Fibroblast of upper back skin (primary cell): ENCODE measurements at places on chromosomes 5 and 9.
A peak's percentile ranks its signal among the peaks of the same experiment; 100 is the strongest.

DNA sequence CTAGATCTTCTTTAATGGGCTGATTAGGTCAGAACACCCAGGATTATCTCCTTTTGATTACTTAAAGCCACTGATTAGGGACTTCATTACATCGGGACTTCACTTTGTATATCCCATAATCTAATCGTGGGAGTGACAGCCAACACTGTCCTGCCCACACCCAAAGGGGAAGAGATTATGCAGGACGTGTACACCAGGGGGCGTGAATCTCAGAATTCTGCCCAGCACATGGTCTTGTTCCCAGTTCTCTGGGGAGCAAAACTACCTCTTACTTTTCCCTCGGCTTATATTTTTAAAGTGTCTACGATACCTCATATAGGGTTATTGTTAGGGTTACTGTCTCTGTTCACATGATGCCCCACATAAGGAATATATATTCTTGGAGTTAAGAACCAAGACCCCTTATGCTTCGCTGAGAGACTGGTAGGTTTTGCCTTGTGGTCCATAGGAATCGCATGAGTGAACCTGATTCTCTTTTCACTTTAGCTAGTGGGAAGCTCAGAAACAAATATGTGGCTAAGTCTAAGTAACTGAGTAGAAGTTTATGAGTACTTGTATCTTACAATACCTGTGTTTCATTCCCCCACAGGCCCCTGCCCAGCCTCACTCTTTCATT, 192.7 kb downstream of the GNA14 start:
- no peak for DNase-seq

GRCh38 chr9:124860582-124861341, 995 bp downstream of the RPL35 start:
- DNase-seq: no peak

GRCh38 chr5:9405196-9405754, 140.6 kb downstream of the SEMA5A start:
- no peak for DNase-seq

- no peak for DNase-seq
These were observed 10.7 kb downstream of the IQGAP2 start for GRCh38 chr5:76413746-76414145.

DNA sequence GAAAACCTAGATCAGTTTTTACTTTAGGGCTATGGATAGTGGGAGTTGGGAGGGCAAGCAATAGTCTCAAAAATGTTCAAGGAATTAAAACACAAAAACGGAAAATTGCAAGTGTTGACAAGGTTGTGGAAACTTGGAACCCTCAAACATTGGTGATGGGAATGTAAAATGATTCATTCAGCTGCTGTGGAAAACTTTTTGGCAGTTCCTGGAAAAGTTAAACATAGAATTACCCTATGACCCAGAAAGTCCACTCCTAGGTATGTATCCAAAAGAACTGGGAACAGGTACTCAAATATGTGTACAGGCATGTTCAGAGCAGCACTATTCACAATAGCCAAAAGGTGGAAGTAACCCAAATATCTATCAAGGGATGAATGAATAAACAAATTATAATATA, 1.2 kb upstream of the MSANTD3 start:
- no peak for DNase-seq

GRCh38 chr5:173591056-173591514, 25.4 kb downstream of the BOD1 start:
- no peak for DNase-seq

- peak; percentile 26 for DNase-seq
These were observed 294.2 kb upstream of the PTGER4 start for GRCh38 chr5:40385544-40385943.

- DNase-seq: no peak
These were observed 9.5 kb downstream of the POLK start for GRCh38 chr5:75521195-75521594.

DNA sequence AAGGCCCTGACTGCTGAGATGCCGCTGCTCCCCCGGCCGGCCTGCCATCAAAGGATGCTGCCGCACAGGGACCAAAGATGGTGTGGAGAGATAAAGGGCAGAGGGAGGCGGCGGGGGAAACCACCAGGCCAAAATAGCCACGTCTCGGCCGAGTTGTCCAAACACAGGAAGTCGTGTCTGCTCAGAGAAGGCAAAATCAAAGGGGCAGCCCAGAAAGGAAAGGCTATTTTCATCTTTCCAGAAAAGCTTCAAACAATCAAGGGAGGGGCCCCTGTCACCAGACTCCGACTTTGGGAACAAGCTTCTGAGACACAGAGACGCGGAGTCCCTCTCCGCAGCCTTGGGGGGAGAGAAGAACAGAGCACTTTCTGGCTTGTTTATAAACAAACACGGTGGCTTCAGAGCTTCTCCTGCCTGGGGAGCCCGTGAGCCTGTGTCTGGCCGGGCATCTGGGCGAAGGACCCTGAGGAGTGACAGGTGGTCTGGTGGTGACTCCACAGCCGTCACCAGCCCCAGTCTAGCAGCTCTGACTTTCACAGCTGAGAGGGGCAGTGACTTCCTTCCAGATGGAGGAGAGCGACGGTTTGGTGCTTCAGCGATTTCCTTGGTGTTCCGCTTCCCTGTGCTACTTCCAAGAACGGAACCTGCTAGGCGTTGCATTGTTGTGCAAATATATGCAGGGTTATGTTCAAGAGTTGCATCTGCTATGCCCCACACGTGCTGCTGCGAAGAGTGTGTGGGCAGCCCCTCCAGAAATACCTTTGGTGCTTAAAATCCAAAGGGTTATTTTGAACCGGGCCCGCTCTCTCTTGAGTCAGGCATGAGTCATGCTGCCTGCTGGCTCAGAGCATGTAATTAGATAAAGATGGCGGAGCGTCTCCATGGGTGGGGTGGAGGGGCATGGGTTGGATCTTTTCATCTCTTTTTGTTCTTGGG, 24.0 kb downstream of the ADAMTSL2 start:
- peak; percentile 89 for DNase-seq

GRCh38 chr5:149007174-149007573, 55.7 kb downstream of the SH3TC2 start:
- peak; percentile 95 for DNase-seq

DNA sequence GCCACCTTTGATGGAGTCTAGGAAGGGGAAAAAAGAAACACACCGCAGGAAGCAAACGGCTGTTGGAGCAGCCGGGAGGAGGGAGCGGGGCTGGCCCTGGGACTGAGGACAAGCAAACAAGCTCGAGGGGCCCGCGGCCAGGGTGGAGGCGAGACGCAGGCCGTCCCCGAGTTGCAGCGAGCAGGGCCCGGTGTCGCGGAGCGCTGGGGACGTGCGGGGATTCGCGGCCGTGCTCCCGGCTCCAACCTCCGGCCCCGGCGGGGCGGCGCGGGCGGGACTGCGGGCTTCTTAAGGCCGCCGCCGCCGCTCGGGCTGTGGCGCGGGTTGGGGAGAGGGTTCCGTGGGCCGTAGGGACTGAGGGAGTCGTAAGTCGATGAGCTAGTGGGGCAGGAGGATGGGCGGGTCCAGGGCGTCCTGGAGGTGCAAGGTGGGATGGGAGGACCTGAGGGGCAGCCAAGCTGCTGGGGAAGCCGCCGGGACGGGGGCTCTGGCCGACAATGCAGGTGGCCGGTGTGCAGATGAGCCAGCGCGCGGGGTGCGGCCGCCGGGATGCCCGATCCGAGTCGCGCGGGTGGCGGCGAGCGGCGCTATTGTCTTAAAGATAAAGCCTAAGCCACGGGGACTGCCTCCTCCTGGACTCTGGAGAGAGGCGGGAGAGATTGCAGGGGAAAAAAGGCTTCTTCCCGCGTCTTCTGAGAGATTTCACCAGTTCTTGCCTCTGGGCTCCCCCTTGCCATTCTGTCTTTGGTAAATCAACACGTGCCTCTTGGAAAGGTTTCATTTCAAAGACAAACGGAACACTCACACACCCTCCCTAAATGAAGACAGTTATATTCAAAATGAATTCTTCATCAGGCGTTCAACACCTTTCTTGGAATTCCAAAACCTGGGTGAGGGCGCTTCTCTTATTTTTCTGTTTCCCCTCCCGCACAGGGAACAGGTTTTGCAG, 1.6 kb upstream of the HAPLN1 start:
- DNase-seq: peak; percentile 89

DNA sequence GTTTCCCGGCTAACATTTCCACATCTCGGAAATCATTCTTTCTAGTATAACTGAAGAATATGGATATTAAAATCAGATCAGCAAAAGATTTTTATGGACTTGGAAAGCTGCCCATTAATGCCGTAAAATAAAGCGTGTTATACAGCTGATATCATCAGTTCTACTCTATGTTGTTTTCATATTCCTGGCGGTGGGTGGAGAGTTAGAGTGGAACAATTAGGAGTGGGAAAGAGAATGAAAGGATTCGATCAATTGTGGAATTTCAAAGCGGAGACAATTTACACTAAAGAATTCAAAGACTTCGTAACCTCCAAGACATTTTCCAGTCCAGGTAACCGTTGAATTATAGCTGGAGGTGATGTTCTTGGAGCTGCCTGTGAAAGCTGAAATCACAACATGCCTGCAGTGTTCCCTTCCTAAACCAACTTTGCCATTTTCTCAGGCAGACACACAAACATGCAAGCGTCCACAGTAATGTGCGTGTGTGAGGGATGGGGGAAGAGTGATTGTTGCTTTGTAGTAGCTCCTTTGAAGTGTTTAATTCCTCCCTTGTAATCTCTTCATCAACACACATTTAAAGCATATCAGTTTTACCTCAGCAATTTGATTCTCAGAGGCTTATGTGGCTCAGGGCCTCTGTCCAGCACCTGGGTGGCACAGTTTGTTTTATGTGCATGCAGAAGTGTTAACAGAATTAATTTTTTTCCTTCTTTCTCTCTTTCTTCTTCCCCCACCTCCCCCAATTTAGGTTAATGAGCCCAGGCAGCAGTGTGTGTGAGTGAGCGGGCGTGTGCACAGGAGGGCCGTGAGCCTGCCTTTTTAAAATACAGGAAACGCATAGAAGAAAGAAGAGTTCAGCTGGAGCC, 544.1 kb downstream of the RAB3C start:
- DNase-seq: peak; percentile 73

DNA sequence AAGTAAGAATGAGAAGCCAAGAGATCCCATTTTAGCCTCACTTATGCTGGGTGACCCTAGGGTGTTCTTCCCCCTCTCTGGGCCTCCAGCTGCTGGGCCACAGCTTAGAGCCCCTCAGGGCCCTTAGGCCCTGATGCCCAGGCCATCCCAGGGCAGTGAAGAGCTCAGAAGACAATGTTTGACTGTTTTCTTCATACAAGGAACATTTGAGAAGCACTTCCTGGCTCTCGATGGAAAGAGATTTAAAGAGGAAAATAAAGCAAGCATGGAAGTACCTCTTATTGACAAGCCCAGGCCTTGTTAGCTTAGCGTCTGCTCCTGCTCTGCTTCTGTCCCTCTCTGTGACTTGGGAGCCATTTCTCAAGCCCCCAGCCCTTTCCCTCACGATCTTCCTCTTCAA, 165.9 kb upstream of the SMIM23 start:
- DNase-seq: no peak

DNA sequence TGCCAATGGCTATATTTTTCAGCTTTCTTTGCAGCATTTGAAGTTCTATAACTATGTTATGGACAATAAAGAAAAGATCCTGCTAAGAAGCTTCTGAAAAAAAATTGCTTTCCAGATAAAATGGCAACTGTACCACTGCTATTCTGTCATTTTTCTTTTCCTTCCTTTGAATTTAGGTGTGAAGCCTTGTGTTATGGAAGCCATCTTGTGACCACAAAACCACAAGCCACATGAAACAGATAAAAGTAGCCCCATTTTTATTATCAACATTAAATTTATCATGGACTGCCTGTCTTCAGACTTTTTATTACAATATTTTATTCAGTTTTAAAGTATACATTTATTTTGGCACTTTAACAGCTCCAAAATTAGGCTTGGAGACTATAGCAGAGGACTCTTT, 289.9 kb upstream of the ACTBL2 start:
- peak; percentile 29 for DNase-seq

GRCh38 chr5:132069561-132069960, 4.0 kb upstream of the CSF2 start:
- no peak for DNase-seq

DNA sequence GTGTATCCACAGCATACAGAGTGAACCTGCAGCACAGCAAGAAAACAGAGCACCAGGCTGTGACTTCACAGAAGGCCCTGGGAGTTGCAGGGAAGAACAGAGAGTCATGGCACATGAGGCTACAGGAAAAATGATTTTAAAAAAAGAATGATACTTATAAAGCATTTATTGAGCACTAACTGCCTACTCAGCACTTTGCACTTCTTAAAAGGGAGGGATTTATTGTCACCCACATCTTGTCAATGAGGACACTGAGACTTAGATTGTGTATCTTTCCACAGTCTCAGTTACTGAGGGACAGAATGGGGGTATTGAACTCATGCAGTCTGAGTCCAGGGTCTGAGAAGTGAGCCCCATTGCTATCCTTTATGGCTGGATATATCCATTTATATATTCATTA, 244.6 kb upstream of the TRIM32 start:
- no peak for DNase-seq

DNA sequence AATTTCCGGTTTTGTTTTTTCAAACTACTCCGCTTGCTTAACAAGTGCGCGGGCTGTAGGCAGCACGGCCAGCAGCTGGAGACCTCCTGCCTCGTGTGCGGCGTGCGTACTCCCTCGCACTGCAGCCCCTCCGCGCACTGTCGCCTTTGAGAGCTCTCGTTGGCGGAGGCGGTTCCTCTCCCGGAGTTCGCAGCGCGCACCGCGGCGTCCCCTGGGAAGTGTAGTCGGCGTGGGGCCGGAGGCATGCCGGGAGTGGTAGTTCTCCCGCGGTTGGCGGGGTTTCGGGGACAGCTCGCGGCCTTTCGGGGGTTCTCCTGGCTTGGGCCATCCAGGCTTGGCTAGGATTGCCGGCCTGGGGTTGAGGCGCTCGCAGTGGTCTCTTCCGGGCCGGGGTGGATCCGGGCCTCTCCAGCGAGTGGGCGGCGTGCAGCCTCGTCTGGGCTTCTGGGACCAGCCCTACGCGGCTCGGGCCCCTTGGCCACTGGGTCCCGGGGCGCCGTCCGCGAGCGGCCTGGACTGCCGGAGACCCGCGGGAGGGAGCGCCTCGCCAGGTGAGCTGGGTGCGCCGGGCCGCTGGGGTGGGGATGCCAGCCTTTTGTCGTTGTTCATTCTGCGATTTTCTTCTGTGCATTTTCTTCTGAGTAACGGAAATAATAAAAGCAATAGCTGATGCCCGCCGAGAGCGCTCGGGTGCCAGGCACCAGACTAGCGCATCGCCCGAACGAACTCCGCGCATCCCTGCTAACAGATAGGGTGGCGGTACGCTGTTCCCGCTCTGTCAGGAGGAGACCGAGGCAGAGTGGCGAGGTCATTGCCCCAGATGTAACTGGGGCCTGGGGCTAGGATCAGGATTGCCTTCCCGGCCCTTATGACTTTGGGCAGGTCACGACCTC, at the start of gene ZNF354C:
ZNF354C (plus strand) TSS at position 258 of the 893 bp plus-strand sequence. CDS start 1,696 bp downstream, outside the sequence.
- peak; percentile 92 for DNase-seq

DNA sequence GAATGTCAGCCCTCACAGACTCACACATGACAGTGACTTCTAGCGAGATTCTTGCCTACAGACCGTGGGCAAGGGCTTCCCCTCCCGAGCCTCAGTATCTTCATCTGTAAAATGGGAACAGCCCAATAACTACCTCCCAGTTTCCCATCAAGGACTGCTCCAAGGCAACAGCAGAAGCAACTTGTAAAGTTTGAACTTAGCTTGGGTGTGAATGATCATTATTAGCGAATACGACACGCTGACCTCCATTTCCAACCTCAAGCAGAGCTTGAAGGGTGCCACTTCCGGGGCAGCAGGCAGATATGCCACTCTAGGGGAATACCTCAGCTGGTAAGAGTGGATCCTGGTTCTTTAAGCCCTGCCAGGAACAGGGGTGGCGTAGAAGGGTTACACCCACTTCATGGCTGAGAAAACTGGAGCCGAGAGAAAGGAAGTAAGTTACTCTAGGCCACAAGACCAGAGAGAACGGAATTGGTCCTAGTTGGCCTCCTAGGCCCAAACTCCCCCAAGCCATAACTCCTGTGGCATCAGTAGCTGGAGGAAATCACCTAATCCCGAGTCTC, 2.0 kb downstream of the RNF44 start:
- DNase-seq: no peak

GRCh38 chr9:115400796-115401195, 282.8 kb upstream of the TNC start:
- DNase-seq: peak; percentile 89
